ENCODE measurements at places on chromosomes 7 and 10. TPM values are rescaled to one million over a fixed set of nuclear protein-coding genes. Genes with fewer than 3 reads are reported as not detected.

OPALIN gene
- total RNA-seq = not detected

GALNT17 gene
- total RNA-seq = 4.9 TPM

CALCR gene
- not detected for total RNA-seq

GSTO2 gene
- 9.6 TPM for total RNA-seq

CLRN3 gene
- total RNA-seq = 2.7 TPM

Data from progenitor cell of endocrine pancreas (in vitro differentiated cells).